ENCODE measurements at places on chromosomes 2 and 18.

GRCh38 chr2:120330946-120331822, 14.8 kb upstream of the INHBB start:
- no peak for DNase-seq

- no peak for DNase-seq
Observed at GRCh38 chr2:28178946-28179345, 213.7 kb upstream of the FOSL2 start.

DNA sequence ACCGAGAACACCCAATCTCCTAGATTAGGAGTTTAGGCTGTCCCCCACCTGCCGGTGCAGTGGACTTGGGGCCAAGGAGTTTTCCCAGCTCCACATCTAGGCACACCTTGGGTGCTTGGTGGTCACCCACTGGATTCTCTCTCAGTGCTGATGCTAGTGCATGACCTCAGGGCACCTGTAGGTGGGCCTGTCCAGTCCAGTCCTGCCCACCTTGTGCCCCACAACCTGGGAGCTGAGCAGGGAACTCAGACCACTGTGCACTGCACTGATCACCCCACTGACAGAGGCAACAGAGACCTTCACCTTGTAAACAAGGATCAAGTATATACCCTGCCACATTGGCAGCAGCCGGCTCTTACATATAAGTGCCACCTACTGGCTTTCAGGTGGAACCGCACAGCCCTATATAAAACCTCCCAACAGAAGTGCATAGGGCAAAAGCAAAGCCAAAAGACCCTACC, 12.7 kb upstream of the CDH19 start:
- no peak for DNase-seq

DNA sequence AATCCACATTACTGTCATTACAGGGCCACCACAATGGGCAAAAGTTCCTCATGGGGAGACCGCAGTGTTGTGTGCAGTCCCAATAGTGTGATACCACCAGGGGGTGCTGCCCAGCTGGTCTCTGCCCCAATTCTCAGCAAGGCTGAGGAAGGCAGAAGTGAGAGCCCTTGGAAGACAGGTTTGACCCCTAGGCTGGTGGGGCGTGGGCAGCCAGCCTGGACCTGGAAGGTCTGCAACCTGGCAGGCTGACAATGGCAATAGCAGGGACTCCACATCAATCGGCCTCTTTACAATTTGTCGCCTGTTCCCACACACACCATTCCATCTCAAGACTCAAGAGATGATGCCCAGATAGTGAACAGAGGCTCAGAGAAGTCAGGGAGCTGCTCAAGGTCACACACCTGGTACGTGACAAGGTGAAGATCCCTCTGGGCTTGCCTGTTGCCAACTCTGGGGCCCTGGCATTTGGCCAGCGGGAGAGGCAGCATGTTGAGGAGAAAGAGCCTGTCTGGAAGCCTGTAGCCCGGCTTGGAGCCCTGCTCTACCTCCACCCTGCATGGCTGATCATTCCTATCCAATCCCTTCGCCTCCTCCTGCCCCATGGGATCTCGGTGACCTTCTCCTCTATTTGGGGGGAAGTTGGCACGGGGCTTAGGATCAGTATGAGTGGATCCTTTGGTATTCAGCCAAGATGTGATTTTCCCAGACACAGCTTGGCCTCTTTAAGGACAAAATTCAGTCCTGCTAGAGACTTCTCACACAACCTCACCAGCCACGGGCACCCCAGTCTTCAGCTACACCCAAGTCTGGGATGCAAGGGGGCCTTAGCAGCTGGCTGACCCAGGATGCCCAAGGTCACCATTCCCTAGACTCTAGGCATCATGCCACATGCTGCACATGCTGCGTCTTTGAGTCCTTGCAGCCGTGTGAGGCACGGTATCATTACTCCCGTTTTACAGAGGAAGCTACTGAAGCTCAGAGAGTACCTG, 2.9 kb upstream of the ATOH8 start:
- DNase-seq, result peak; percentile 64

All from muscle of arm (tissue), 14 donors.